Smooth muscle cell of the umbilical artery (primary cell): ENCODE measurements at places on chromosomes 12 and 14. TPM values are rescaled to one million over a fixed set of nuclear protein-coding genes. Genes with fewer than 3 reads are reported as not detected.

Gene PRICKLE1
- total RNA-seq = 6.2 and 13.7 TPM in 2 replicates

Gene LRRC10
- not detected in 2 replicates for total RNA-seq

Gene CMKLR1
- total RNA-seq = 0.28 and 0.59 TPM in 2 replicates

Gene PRMT5
- total RNA-seq = 46.0 and 60.8 TPM in 2 replicates

Gene GPR132
- under 0.01 and 0.05 TPM in 2 replicates for total RNA-seq

Gene ADGRD1
- total RNA-seq = 0.05 and 2.4 TPM in 2 replicates

Gene GLIPR1L1
- not detected in 2 replicates for total RNA-seq

Gene PTPRO
- 0.28 and 0.30 TPM in 2 replicates for total RNA-seq

Gene ERBB3
- under 0.01 and 0.23 TPM in 2 replicates for total RNA-seq

Gene PTHLH
- total RNA-seq = 3.2 and 13.4 TPM in 2 replicates

Gene CD4
- 1.0 and 1.5 TPM in 2 replicates for total RNA-seq

Gene RIN3
- total RNA-seq = 4.2 and 9.0 TPM in 2 replicates

Gene EML1
- 6.0 and 7.7 TPM in 2 replicates for total RNA-seq

Gene SCNN1A
- total RNA-seq = 0.28 and 0.30 TPM in 2 replicates

Gene PRR4
- 1.2 and 2.0 TPM in 2 replicates for total RNA-seq

Gene TPH2
- not detected in 2 replicates for total RNA-seq

Gene NEUROD4
- total RNA-seq = not detected in 2 replicates

Gene LIN7A
- 9.9 and 40.4 TPM in 2 replicates for total RNA-seq

Gene DAZAP2
- 59.4 and 66.6 TPM in 2 replicates for total RNA-seq

Gene NKX2-8
- total RNA-seq = not detected in 2 replicates

Gene WSCD2
- total RNA-seq = not detected in 2 replicates

Gene ADCY6
- total RNA-seq = 56.7 and 65.7 TPM in 2 replicates
